ENCODE measurements at places on chromosomes 4 and X. TPM values are rescaled to one million over a fixed set of nuclear protein-coding genes. Genes with fewer than 3 reads are reported as not detected.

PABPC1L2A gene
- total RNA-seq, result not detected

TRMT44 gene
- total RNA-seq, result 10.2 TPM

GPR143 gene
- total RNA-seq, result 0.25 TPM

GPR50 gene
- not detected for total RNA-seq

GRCh38 chr4:131061734-131062133, 1965.8 kb downstream of the C4orf33 start:
- DNase-seq, result no peak

GRCh38 chr4:94116842-94117241, 90.8 kb upstream of the SMARCAD1 start:
- no peak for DNase-seq

DNA sequence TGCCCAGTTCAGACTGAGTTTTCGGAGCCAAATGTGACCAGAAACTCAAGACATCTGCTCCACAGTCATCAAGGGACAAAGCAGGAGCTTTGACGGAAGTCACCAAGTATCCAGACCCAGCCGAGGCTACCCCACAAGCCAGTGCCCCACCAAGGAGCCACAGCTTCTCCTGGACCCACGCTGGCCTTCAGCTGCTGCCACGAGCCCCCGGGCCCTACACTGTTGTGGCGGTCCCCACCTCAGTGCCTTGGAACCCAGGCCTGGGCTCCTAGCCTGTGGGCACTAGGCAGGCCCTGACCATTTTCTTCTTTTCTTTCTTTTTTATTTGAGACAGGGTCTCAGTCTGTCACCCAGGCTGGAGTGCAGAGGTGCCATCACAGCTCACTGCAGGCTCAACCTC, 82.1 kb upstream of the NKX1-1 start:
- DNase-seq, result no peak

- DNase-seq, result no peak
These were observed 67.4 kb downstream of the ZAR1 start for GRCh38 chr4:48557478-48557877.
